ENCODE measurements at places on chromosomes 5 and 9.

DNA sequence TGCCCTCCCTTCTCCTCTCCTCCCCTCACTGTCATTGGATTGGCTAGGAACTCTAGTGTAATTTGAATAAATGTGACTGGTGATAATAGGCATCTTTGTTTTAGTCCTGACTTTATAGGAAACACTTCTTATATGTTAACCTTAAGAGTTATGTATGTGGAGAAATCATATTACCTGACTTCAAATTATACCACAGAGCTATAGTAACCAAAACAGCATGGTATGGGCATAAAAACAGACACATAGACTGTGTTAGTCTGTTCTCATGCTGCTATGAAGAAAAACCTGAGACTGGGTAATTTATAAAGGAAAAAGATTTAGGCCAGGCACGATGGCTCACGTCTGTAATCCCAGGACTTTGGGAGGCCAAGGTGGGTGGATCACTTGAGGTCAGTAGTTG lies 9.4 kb downstream of the MRRF start:
- no peak for DNase-seq

GRCh38 chr9:79880626-79881025 lies 308.9 kb downstream of the TLE4 start:
- DNase-seq = no peak

DNA sequence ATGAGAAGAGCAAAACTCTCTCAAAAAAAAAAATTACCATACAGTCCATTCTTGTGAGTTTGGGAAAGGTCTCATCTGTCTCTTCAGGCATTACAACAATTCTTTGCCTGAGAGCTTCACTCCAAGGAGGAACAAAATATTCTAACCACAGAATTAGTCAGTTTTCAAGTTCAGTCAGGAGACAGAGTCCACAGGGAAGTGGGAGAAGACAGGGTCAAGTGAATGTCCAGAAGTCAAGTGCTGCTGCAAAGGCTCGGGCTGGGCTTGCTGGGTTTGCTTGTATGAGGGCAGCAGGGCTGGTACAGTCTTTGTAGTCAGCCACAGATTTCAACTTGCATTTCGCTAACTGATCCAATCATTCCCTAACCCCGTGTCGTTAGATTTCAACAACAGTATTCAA lies 17.6 kb upstream of the HEXB start:
- no peak for DNase-seq

DNA sequence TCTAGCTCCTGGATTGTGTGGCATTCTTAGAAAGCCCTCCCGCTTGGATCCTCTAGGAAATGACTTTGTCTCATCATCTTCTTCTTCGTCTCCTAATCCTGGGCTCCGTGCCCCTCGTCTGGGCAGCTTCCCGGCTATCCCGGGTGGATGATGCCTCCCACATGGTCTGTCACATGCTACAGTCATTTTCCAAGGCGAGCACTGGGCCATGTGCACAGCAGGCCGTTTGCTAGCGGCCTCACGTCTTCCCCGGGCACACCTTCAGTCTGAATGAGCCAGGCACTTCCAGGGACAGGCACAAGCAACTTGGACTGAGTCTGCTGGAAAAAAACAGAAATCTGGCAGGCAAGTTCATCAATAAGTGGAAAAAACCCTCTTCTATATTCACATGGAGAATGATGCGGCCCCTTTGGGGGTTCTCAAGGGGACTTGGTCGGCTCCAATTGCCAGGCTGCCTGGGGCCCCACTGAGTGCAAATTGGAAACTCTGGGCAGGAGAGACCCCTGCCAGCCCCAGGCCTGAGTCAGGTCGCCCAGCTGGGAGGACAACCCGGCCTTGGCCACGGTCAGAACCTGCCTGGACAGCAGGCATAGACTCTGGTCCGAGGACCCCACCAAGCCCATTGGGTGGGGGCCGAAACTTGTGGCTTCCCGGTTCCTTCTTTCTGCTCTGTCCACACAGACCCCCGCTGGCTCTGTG lies 11.1 kb upstream of the WNK2 start:
- no peak for DNase-seq

DNA sequence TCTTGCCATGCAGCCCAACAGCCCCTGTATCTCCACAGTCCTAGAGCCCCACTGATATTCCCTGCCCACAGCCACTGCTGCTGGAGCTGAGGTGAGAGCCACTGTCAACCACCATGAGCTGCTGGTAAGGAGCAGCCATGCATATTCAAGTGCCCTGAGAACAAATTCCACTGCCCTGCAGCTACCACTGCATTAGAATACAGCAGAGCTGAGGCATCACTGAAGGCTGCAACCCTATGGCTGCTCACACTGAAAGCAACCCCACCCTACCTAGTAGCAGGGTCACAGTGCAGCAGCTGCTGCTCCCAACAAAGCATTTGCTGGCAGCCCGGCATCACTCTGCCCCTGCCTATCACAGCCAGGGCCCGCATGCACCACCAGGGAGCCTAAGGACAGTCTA lies 68.6 kb downstream of the SKIC3 start:
- no peak for DNase-seq

GRCh38 chr5:74370168-74370567 lies 270.4 kb downstream of the ENC1 start:
- no peak for DNase-seq

DNA sequence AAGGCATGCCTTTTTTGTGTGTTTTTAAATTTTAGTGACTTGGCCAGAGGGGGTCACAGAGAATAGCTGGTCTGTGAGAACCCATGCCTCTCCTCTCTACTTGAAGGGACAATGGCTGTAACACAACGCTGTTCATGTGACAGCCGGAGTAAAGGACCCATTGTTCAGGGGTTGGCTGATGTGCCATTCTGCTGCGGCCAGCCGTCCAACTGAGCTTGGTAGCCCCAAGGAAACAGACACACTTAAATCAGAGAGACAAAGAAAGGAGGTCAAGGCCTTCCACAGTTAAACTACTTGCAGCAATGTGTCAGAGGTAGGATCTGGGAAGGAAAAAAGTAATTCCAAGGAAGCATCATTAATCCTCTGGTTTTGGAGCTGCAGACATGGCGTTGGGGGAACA lies 8.1 kb downstream of the MEGF10 start:
- DNase-seq = no peak

- peak; percentile 57 for DNase-seq
Observed at GRCh38 chr5:61330845-61331406, 1.1 kb upstream of the ZSWIM6 start.

DNA sequence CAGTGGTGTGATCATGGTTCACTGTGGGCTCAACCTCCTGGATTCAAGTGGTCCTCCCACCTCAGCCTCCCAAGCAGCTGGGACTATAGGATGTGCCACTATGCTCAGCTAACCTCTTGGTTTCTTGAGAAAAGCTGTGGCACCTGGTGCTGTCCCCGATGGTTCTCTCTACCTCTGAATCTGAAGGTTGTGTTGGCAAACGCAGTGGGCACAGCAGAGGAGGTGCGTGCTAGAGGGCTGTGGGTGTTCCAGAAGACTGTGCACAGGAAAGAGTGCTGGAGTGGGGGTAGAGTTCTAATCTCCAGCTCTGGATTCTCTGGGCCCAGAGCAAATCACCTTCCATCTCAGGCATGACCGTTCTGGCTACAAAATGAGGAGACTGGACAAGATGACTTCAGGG lies 12.5 kb downstream of the RGS3 start:
- DNase-seq = no peak

GRCh38 chr5:39013938-39014337 lies 60.3 kb downstream of the RICTOR start:
- no peak for DNase-seq

DNA sequence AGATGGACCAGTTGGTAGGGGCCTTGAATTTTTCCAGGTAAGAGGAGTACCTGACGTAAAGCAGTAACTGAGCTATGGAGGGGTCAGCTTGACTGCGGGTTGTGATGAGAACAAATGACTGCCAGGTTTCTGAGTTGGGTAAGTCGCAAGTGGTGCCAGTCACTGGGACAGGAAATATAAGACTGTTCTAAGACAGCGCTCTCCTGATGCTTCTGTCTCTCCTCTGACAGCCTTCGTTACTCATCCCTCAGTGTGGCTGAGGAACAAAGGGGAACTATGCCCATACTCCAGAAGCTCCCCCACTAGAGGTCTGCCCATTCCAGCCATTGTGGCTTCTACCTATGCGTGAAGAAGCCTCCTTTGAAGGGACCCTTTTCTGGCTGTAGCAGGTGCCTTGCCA lies 13.3 kb downstream of the CAVIN4 start:
- no peak for DNase-seq

DNA sequence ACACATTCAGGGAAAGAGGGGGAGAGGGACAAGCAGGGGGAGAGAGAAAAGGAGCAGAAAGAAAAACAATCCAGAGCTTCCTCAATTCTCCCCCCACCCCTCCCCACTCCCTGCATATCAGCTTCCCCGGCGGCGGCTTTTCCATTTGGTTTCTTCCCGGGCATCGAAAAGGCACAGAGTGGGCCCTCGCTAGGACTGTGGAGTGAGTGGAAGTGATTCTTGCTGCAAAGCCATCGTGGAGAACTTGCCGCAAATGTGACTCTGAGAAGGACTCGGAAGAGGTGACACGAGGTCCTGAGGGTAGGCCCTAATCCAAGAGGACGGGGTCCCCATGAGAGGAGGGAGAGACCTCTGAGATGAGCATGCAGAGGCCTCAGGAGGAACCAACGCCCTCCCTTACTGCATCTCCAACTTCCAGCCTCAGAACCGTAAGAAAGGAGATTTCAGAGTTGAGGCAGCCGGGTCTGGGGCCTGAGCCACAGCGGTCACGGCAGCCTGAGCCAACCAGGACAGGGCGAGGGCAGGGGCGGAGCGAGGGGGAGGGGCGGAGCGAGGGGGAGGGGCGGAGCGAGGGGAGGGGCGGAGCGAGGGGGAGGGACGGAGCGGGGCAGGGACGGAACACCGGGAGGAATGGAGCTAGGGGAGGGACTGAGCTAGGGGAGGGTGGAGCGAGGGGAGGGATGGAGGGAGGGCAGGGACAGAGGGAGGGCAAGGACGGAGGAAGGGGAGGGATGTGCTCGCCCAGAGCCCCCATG lies 21.2 kb upstream of the SARDH start:
- no peak for DNase-seq

GRCh38 chr5:79471556-79471955 lies 42.4 kb downstream of the HOMER1 start:
- DNase-seq = no peak

- no peak for DNase-seq
Observed at GRCh38 chr5:11110128-11110527, 349.1 kb upstream of the DAP start.

DNA sequence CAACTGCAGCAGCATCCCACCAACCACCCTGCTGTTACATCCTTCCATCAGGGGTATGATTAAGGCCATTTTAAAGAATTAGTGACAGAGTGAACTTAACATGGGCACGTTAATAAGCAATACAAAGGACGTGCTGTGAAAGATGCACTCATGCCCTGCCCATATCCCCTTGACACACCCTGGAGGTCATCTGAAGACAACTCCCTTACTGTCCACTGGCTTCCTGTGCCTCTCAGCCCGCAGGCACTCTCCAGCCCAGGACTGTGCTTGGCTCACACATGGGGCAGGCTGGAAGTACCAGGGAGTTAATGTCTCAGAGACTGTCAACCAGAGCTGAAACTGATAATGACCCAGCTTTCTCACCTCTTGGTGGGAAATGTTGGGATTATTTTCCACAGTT lies 81.8 kb downstream of the TRIM36 start:
- no peak for DNase-seq

- DNase-seq = no peak
Observed at GRCh38 chr9:134942788-134943184, 25.1 kb upstream of the FCN1 start.

GRCh38 chr5:117880932-117881331 lies 1107.4 kb downstream of the DTWD2 start:
- DNase-seq = no peak

DNA sequence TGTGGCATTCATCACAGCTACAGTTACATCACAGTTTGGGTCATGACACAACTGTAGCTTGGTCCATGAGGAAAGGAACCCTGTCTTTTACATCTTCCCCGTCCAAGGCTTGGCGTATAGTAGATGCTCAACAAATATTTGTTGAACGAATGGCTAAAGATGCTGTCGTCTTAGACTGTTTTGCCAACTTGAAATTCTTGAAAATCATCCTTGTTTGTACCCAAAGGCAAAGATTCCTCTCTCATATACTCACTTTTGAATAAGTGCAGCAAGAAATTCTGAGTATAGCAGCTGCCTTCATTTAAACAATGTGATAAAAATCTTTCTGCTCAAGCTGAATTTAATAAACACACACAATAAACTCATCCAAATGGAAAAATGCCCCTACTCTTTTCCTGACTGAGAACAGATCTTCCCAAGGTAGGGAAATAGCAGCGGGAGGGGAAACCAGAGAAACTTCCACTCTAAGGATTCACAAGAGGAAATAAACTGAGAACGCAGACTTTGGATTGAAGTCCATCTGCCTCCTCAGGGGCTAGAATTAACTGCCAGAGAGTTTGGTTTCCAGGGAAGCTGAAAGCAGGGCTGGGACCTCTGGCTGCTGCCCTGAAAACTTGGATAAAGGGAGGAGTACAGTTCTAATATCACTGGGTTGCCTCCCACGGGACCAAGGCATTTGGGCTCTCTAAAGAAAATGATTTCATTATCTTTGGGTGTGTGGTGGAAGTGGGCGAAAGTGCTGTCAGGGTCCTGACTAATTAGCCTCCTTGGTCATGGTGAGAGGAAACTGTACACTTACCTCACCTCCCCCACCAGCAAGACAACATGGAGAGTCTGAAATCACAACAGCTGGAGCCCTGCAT lies 99.1 kb downstream of the DPYSL3 start:
- DNase-seq = no peak

DNA sequence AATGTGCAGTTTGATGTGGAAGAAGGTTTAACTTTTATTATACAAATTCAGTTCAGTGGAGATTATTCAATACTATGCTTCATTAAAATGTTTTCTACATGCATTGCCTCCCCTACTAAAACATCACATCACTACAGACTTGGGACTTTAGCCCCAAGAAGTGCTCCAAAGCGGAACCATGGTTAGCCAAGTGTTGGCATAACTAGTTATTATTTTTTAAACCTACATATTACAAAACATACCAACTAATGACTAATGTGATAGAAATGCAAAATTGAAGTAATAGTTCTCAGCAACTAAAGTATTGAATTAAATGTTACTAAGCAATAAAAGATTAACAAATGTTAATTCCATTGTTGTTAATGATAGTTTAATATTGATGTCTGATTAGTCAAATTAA lies 74.5 kb downstream of the XRCC4 start:
- DNase-seq = no peak

- no peak for DNase-seq
Observed at GRCh38 chr5:99076723-99077640, 148.2 kb upstream of the CHD1 start.

- peak; percentile 33 for DNase-seq
Observed at GRCh38 chr9:93826209-93826608, 128.9 kb downstream of the BARX1 start.

DNA sequence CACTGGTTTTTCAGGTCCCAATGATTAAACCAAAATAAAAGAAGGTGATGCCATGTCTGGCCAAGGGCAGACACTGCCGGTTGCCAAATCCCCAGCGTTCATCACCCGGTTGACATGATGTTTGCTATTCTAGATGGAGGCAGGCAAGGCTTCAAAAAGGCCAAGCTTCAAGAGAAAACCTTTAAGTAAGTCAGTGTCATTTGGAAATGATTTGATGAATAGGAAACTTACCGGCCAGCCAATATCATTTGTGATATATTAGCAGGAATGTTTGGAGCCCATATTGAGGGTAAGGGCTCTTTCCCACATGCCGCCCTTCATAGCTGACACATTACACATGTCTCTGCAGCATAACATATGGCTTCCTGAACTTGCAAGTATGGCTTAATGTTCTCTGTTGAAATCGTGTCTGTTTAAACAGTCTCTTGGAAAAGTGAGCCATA lies 89.5 kb upstream of the TTC23L start:
- DNase-seq = no peak

Measured in stimulated activated CD8-positive, alpha-beta memory T cell treated with anti-CD3 and anti-CD28 coated beads, Interleukin-2, amount 100 ng/mL, for 48 hours (primary cell).